ENCODE measurements at places on chromosomes 12 and 14.

DNA sequence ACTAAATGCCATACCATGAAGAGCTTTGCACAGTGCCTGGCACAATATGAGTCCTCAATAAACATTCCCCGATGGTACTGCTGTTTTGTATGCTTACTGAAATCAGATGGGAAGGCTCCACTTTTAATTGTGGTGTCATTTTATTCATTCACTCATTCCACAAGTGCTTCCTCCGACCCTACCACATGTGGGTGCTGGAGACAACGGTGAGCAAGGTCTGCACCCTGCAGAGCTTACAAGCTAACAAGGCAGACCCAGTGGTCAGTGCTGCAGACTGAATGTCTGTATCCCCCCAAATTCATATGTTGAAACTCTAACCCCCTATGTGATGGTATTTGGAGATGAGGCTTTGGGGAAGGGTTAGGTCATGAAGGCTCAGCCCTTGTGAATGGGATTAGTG lies 48.3 kb downstream of the RFX4 start:
- no peak for DNase-seq

- DNase-seq: no peak
Observed at GRCh38 chr14:74648601-74649000, 36.6 kb upstream of the LTBP2 start.

DNA sequence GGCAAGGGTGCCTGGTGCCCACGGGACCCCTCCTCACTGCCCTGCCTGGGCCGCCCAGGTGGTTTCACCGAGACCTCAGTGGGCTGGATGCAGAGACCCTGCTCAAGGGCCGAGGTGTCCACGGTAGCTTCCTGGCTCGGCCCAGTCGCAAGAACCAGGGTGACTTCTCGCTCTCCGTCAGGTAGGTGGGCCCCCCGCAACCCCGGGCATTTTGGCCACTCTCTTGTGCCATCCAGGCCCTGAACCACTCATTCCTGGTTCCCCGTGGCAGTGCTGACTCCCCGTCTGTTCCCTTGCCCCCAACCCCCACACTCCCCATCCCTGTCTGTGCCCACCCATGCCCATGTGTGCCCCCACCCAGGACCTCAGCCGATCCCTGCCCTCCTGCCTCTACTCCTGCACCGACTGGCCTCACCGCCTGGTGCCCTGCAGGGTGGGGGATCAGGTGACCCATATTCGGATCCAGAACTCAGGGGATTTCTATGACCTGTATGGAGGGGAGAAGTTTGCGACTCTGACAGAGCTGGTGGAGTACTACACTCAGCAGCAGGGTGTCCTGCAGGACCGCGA lies 480 bp downstream of the PTPN6 start:
- DNase-seq: no peak

- no peak for DNase-seq
Observed at GRCh38 chr12:52271158-52271557, 3.3 kb upstream of the KRT86 start.

- no peak for DNase-seq
Observed at GRCh38 chr12:66329941-66330340, 27.6 kb downstream of the HELB start.

- DNase-seq: no peak
Observed at GRCh38 chr14:64952598-64953309, 10.2 kb upstream of the GPX2 start.

DNA sequence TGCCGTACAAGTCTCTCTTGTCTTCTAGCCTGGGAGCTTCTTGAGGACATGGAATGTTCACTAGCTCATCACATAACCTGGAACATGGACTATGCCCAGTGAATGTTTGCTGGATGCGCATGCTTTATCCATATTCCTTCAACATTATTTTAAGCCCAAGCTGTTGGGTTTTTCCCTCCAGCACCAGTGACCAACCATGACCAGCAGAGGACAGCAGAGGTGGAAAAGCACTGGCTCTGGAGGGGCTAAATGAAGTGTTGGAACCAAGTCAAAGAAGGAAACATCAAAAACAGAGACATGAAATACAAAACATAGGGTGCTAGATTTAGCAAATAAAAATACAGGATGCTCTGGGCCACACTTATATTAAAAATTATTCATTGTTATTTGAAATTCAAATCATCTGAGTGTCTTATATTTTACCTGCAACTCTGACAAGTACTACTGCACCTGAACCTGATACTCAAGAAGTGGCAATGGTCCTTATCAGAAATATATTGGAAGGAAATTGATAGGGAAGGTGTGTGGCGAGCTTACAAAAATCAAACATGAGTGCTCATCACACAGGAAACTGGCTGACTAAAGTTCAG lies 23.1 kb upstream of the HELB start:
- no peak for DNase-seq

DNA sequence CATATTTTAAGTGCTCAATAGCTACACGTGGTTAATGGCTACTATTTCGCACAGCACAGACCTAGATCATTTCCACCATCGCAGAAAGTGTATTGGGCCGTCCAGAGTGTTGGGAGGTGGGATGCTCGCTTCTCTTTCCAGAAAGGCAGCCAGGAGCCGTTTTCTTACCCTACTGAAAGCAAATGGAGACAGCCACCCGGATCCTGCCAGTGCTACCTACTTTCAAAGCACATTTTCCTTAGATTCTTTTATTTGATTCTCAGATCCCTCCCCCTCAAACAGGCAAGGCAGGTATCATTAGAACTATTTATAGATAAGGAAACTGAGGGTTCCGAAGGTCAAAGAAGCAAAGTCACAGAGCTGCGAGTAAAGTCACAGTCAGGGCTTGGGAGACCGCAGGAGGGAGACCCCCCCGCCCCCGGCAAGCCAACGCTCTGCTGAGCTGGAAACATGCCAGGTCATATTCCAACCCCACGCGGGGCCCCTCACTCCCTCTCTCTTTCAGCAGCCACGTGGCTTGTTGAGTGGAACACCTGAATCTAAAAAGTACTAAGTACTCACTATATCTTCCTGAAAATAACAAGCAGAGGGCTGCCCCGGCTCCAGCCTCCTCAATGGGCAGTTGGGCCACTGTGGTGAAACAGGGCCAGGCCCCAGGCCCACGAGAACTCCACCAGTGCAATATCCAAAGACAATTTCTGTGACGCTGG lies 36.2 kb downstream of the PRIMA1 start:
- DNase-seq: no peak

GRCh38 chr12:131057211-131057721 lies 103.6 kb downstream of the ADGRD1 start:
- DNase-seq: no peak

DNA sequence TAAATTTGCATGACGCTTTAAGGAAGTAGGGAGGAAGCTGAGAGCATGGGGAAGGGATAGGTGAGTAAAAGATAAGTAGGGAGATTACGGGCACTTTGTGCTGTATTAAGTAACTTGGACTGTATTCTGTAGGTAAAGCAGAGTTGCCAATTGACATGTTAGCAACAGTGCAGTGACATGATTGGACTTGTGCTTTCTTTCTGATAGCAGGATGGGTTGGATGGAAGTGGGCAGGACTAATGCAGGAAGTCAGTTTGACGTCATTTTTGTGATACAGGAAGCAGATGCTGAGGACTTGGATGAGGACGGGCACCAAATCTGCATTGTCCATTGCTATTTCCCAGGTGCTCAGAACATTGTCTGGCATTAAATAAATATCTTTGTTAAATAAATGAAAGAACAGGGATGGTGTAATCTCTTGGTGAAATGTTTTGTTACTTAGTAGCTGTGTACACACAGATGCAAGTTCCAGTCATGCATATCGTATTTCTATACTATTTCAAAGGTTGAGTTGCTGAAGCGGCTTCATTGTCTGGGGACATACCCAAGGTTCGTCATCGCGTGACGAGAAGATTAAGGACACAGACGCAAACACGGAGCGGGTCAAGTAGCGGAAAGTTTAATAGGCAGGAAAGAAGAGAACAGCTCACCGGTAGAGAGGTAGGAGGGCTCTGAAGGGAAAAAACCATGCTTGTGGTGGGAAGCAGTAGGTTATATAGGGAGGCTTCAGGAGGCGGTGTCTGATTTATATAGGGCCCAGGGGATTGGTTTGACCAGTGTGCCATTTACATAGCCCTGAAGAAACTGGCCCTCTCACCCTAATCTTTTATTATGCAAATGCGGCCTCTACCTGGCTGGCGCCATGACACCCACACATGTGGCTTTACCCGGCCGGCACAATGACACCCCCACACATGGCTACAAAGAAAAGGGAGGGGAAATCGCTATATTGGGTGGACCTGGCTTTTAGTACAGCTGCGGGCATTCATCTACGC lies 30.7 kb downstream of the GUCY2C start:
- DNase-seq: no peak

GRCh38 chr12:93468008-93468371 lies 676 bp downstream of the MRPL42 start:
- DNase-seq: no peak

Data from SW 1271 (cell line).